ENCODE measurements at places on chromosomes 6 and 20. TPM values are rescaled to one million over a fixed set of nuclear protein-coding genes. Genes with fewer than 3 reads are reported as not detected.

DNA sequence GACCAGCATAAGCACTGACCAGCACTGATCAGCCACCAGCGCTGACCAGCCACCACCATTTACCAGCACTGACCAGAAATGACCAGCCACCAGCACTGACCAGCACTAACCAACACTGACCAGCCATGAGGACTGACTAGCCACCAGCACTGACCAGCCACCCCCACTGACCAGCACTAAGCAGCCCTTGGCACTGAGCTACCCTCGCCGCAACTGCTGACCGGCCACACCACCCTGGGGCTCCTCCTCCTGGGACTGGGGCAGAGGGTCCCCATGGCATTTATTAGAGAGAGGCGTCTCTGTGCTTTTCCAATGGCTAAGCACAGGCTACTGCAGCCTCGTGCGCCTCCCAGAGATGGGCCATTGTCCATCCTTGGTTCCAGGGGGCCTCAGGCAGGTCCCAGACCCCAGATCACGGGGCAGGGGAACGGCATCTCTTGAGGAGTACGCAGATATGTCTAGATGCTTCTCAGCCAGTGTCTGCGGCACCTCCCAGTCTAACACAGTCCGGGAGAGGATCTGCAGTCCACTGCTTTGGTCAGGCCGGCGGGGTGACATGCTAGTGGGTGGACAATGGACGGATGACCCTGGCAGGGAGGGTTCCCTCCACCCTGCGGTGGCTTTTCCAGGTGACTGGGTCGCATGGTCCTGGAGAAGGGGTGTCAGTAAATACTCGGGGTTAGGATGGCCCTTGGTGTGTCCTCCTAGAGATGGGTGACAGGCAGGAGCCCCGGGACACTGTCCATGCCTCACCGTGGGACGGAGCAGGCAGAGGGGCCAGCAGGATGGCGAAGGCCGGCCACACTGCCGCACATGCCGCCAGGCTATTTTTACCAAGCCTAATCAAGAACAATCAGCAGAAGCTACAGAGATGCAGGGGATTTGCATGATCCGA is 168.0 kb downstream of the TAF4 start:
- no peak for DNase-seq

DNA sequence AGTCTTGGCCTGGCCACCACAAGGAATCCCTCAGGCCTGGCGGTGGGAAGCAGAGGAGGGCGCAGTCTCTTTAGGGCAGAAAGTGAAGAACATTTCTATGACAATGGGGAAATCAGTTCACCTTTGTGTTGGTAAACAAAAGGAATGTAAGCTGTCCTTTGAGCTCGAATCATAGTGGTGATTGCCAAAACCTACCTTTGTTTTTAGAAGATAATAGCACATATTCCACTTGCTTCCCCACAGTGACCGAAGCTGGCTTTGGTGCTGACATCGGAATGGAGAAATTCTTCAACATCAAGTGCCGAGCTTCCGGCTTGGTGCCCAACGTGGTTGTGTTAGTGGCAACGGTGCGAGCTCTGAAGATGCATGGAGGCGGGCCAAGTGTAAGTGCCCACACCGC is 144.1 kb downstream of the MTHFD1L start:
- no peak for DNase-seq

- DNase-seq: no peak
Observed at GRCh38 chr20:60490217-60491050, 532.2 kb downstream of the CDH26 start.

DNA sequence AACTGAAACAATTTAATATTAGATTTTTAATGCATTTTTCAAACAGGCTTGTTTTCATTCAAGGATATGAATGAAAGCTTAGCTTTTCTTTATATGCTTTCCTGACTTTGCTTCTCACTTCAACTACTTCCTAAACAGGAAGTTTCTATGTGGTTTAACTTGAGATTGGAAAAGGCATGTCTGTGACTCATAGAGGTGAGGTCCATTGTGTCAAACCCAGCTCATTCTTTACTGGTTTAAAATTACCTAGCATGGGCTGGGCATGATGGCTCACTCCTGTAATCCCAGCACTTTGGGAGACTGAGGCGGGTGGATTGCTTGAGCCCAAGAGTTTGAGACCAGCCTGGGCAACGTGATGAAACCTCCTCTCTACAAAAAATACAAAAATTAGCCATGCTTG is 34.4 kb downstream of the EFHC1 start:
- DNase-seq: no peak

DNA sequence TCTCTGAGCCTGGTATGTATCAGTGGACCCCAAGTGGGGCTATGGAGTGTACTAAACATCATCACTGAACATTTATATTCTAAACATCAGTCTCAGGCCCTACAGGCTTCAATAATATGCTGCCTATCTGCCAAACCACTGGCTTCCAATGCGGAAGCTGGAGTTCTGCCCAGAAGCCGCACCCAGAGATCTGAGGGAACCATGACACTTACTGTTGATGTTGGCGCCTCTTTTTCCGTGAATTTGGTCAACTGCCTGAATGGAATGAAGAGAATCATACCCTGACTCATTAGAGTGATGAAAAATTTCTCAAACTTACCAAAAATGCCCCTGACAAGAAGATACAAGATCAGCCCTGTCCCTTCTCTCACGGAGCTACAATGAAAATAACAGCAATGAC is 66.2 kb downstream of the SLC22A23 start:
- no peak for DNase-seq

The PPP1R11 gene
- 51.5 TPM for total RNA-seq
